GM23248 (cell line): ENCODE measurements at places on chromosomes 2 and 18. TPM values are rescaled to one million over a fixed set of nuclear protein-coding genes. Genes with fewer than 3 reads are reported as not detected.

The COBLL1 gene
- 1.3 and 1.8 TPM in 2 replicates for total RNA-seq

The SCG2 gene
- under 0.01 and 0.25 TPM in 2 replicates for total RNA-seq

The CNDP1 gene
- not detected in 2 replicates for total RNA-seq

The TMEM247 gene
- not detected in 2 replicates for total RNA-seq

The CCDC102B gene
- total RNA-seq, result 0.89 and 3.2 TPM in 2 replicates
